AG04449 (cell line): ENCODE measurements at places on chromosomes 16 and 17.

DNA sequence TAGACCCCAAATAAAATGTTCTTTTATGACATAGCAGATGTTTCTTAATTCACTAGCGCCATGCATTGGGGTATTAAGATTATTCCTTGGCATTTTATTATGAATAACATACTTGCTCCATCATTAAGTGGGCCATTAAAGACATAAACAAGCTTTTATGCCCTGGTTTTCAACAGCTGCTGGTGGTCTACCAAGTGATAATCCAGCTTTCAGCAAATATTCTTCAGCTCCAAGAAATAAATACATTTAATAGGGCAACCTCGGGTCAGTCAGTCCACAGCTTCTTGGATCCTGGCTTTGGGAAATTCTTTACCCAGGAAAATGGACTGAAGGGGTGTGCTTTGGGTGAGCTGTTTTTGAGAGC is 217.3 kb upstream of the IRX3 start:
- no peak for DNase-seq

DNA sequence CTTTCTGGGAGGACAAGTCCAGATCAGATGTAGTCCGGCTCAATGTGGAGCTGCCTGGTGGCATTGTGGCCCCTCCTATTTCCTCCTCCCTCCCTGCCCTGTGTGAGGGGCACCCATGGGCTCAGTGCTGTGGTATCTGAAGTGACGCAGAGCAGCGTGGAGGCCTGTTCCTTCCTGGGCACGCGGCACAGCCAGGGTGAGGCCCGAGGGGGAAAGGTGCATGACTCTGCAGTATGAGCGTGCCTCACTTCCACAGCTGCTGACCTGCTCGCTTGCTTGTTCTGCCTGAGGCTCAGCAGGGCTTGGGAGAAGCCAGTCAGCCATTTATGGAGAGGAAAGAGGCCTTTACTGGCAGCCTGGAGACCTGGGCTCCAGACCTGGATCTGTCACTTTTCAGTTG is 11.7 kb downstream of the TMEM238L start:
- no peak for DNase-seq

DNA sequence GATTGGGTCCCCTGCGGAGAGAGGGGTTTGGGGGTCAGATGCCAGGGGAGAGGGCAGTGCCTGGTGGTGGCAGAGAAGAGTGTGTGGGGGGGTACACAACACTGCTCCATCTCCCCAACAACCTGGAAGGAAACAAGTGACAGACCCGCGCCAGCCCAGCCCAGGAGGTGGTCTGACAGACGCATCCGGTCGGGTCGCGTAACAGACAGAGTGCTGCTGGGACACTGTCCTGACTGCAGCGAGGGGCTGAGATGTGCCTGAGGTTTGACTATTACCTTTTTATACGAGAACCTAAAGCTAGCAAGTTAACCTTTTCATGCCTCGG is 16.2 kb downstream of the UNC13D start:
- DNase-seq: no peak

DNA sequence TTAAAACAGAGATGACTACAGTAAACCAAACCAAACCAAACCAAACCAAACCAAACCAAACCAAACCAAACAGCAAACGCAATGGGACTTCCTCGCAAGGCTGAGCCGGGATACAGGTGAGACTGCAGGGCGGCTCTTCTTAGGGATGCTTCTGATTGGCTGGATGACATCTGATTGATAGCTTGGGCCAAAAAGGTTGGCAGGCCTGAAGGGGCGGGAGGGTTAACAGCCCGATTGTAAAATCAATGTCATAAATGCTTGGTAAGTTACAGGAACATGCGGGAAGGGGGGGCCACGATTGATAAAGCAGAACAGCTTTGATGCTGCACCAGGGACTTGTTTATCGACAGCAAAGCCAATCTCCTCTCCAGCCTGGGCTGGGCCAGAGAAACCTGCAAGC is 86.1 kb downstream of the ZFHX3 start:
- DNase-seq: no peak

DNA sequence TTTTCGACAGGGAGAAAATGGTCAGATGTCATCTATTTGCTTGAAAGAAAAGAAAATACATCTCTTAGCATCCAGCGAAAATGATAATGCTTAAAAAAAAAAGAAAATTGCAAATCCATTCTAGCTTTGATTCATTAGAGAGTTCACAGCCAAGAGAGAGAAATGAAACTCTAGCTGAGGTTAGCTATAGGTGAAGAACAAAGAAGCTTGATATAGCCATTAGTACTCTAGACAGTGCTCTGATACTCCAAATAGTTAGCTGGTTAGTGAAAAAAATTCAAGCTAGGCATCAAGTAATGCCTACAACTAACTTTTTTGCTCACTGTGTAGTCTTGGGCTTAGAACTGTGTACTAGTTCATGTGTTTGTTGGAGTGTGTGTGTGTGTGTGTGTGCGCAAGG is 721.6 kb upstream of the SOX9 start:
- DNase-seq: no peak

DNA sequence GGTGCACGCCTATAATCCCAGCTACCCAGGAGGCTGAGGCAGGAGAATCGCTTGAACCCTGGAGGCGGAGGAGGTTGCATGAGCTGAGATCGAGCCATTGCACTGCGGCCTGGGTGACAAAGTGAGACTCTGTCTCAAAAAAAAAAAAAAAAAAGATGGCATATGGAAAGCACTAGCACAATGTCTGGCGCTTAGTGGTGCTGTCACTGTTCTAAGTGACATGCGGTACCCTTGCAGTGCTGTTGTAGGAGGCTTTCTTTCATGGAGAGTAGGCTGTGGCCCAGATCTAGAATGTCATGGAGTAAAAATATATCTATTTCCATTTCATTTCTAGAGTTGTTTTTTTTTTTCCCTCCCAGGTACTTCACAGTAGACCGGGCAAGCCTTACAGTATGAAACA is 14.6 kb upstream of the METTL9 start:
- no peak for DNase-seq

DNA sequence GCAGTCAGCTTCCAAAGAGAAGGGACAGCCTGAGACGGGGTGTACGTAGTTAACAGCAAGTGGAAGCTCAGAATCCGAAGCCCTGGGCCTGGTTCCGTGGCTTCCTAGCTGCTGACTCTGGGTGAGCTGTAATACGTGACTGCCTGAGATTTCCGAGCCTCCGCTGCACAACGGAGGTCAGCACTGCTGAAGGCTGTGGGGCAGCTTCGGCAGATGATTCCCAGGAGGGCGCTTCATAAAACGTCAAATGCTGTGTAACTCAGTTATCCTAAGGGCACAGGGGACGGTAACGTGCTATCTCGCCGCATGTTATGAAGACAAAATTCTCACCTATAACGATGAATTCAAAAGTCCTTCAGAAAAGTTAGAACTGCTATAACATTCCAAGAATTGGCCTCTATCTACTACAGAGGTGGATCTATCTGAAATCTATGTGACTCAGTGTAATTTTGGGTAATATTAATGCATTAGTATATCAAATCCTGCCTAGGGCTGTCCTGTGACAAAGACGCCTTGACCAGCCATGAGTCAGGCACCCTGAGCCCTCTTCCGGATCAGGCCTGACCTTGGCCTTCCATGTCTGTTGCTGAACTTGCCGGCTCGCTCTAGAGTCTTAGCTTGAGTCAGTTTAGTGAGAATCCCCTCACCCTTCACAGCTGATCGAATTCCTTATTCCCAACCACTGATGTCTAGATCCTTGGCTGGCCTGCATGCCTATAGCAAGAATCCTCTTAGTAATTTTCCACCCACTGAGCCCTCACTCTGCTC is 43.5 kb downstream of the MARF1 start:
- no peak for DNase-seq
